AG20443 (cell line): ENCODE measurements at places on chromosomes 6 and 20.

GRCh38 chr6:151551223-151551857 lies 57.5 kb downstream of the CCDC170 start:
- DNase-seq = no peak

DNA sequence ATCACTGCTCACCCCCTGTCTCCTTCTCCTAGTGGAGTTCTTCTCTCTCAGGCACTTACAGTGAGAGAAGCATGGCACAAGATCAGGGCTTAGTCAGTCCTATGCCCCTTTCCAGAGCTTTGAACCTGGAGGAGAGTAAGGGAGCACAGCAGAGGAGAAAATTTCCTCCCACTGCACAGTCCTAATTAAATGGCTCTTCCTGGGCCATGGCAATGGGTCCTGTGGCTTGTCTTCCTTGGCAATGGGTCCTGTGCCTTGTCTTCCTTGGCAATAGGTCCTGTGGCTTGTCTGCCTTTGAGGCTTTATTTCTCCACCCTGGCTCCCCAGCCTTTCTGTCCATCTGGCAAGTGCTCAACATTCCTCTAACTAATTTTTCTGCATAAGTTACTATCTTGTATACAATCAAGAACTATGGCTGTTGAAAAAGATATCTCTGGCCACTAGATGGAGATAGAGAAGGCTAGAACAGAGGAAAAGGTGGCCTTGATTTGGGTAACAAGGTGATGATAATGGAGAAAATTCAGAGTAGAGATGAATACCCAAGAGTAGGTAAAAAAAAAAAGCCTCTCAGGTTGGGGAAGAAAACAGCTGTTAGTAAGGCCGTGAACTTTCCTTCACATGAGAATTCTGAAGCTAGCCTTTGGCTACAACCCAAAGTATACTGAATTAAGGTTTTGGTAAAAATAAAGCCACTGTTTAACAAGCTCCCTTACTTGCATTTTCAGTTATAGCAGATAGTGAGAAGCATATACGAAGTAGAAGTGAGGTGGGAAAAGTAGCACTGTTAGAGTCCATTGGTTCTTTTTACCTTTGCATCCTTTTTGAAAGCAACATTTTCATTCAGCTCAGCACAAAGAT lies 504.9 kb downstream of the DOK5 start:
- no peak for DNase-seq

- no peak for DNase-seq
These were observed 372 bp downstream of the JARID2 start for GRCh38 chr6:15246217-15246665.

GRCh38 chr6:104123227-104123626 lies 736.5 kb downstream of the HACE1 start:
- no peak for DNase-seq

DNA sequence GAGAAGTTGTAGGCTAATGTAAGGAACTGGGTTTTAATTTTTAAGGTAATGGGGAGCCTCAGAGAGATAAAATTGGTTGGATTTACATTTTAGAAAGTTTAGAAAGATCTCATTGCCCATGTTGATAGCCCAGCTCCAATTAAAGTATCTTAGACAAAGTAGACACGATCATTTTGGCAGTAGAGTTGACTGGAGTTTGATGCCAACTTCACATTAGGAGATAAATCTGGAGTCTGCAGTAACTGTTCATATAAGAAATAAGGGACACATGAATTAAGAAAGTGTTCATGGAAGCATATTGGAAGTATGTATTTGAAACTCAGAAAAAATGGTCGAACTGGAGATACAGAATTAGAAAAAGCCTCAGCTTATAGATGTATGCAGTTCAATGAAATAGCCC lies 12.6 kb upstream of the E2F3 start:
- no peak for DNase-seq

GRCh38 chr20:17624070-17624469 lies 54.2 kb downstream of the DSTN start:
- DNase-seq = no peak

DNA sequence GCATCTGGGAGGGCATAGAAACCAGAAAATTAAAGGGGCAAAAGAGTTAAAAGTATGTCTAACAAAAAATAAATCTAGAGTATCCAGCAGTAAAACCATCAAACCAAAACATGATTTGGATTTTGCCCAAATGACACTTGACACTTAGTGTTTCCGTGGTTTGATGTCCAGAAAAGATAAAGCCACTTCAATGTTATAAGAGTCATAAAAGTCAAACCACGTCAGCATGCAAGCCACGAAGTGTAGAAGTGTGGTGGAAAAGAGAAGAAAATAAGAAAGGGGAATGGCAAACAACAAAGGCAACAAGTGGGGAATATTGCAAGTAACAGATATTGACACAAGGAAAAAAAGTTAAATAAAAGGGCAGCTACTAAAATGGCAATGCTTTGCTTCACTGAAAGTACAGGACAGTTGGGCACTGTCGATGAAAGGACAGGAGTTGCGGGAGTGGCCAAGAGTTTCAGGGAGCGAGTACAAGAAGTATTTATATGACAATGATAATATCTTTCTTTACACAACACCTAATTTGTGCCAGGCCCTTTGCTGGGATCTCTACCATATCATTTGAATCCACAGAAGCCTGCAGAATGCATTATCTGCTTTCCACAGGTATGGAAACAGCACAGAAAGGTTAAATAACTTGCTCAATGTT lies 6.3 kb upstream of the HDDC2 start:
- DNase-seq = no peak

- DNase-seq = no peak
These were observed 63.2 kb downstream of the SLC24A3 start for GRCh38 chr20:19275630-19276071.

DNA sequence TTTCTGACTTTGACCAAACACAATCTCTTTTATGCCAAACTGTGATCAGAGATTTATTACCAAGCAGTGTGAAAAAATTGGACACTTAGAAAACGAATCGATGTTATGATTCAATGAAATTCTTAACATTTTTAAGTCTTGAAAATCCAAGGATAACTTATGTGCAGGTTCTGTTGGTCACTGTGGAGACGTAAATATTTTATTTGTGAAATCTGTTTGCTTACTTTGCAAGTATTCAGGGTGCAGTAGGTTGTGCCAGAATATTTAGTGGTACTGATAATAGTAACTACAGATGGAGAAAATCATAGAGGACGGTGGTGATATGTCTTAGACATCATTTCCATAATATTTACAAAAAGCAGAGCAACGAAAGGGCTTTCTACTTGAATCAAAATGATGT lies 97.3 kb downstream of the BMP2 start:
- no peak for DNase-seq

- no peak for DNase-seq
These were observed 42.8 kb downstream of the METTL24 start for GRCh38 chr6:110315207-110315868.

DNA sequence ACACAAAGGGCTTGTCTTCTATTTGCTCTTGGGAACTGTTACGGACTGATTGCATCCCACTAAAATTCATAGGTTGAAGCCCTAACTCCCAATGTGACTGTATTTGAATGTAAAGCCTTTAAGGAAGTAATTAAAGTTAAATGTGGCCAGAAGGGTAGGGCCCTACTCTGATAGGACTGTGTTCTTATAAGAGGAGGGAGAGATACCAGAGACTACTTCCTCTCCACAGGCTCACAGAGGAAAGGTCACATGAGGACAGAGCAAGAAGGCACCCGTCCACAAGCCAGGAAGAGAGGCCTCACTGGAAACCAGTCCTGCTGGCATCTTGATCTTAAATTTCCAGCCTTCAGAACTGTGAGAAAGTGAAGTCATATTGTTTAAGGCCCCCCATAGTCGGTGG lies 211.9 kb downstream of the CDH26 start:
- no peak for DNase-seq

GRCh38 chr6:122207794-122208193 lies 191.7 kb upstream of the HSF2 start:
- peak; percentile 13 for DNase-seq

DNA sequence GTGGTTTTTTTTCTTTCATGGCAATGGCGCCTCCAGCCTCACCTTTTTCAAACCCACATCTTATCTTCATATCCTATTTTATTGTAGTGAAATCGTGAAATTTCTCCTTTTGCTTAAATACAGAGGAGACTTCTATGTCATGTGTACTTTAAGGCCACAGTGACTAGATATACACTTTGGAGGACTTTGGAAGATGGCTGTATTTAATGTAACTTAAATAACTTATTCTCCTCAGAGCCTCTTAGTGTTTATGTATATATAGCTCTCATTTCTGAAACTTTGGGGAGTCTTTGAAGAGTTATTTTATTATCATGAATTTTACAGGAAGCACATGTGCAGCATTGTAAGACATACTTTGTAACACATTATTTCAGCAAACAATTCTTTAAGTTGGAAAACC lies 968 bp downstream of the LAMA2 start:
- DNase-seq = no peak

DNA sequence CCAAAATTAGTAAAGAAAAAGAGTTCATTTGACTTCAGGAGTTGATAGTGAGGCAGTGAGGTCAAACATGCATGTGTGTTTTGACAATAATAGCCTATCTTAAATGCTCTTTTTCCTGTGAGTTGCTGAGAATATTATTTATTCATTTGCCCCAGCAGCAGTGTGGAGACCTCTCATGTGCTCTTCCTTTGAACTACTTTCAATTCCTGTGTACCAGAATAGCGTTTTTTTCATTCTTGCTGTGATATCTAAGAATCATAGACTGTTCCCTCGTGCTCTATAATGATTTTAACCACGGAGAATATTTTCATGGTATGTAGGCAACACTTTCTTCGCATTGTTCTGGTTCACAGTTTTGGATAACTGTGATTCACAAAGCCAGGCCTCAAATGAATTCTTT lies 5.2 kb downstream of the CDYL start:
- DNase-seq = no peak

- peak; percentile 3 for DNase-seq
These were observed 130.8 kb downstream of the OGFRL1 start for GRCh38 chr6:71419217-71420094.

GRCh38 chr20:37516811-37517750 lies 4.0 kb upstream of the NNAT start:
- peak; percentile 56 for DNase-seq

- no peak for DNase-seq
These were observed 17.5 kb upstream of the MYCT1 start for GRCh38 chr6:152680151-152680550.

GRCh38 chr6:142907544-142907943 lies 37.4 kb downstream of the HIVEP2 start:
- no peak for DNase-seq

GRCh38 chr20:51100617-51101016 lies 77.7 kb upstream of the KCNG1 start:
- DNase-seq = no peak

DNA sequence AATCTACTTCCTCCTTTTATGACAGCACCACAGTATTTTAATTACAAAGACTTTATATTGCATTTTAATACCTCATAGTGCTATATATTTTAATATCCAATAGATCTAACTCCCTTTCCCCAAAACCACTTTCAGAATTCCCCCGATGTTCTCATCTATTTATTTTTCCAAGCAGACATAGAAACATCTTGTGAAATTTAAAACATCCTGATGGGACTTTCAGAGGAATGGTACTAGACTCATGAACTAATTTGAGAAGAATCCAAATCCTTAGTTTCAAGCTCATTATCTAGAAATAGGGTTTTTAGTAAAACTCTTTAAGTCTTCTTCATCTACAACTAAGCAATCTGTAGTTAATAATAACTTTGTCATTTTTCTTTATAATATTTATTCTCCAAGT lies 97.0 kb downstream of the TRERF1 start:
- DNase-seq = no peak

- DNase-seq = peak; percentile 85
These were observed 108.7 kb downstream of the NCOA3 start for GRCh38 chr20:47610247-47610944.

GRCh38 chr6:98639089-98639635 lies 195.2 kb upstream of the POU3F2 start:
- DNase-seq = no peak

- DNase-seq = peak; percentile 76
These were observed 60.4 kb upstream of the AKAP12 start for GRCh38 chr6:151179321-151179720.

GRCh38 chr6:127182501-127182900 lies 64.0 kb downstream of the RSPO3 start:
- DNase-seq = peak; percentile 73

DNA sequence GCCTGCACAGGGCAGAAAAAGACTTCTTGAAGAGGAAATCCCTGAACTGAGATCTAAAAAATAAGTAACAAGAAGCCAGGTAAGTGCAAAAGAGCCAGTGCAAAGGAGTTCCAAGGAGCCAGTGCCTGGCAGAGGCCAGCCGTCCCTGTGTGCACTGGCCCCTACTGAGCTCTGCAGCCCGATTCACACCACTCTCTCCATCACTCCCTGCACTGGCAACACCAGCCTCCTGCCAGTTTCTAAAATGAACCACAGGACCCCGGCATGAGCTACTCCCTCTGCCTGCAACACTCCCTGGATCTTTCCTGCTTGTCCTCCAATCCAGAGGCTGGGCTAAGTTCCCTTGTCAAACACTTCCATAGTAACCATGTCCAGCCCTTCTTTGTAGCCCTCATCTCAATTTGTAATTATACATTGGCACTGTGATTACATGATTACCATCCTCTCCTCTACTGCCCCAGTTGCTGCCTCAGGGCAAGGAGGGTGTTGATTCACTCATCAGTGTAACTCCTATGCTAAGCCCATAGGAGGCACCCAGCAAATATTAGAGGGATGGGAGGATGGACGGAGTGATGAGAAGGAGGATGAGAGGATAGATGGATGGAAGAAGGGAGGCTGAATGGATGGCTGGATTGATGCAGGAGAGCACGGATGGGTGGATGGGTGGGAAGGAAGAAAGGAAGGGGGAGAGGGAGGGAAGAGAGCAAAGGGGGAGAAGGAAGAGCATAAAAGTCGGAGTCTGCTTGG lies 49.3 kb downstream of the SIRPA start:
- DNase-seq = no peak

GRCh38 chr20:30486103-30486478 lies 771.4 kb upstream of the DEFB115 start:
- no peak for DNase-seq

- no peak for DNase-seq
These were observed 147.9 kb upstream of the STMND1 start for GRCh38 chr6:16953905-16954304.

DNA sequence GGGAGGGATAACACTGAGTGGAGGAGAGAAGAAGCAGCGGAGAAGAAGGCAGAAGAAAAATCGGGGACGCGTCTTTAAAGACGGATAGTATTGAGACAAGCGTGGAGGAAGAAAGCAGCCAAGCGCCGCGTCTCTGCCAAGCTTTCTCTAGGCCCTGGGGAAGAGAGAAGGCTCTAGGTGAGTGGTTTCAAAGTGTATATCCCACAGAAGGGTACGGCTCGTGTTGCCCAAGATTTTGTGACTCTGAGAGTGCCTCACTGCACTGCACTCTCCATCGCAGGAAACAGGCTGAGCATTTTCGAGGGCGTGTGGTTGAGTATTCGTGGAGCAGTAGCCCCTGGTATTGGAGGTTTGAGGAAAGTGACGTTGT lies 185.4 kb downstream of the TRIM27 start:
- no peak for DNase-seq
